ENCODE measurements at places on chromosomes 13 and 19. TPM values are rescaled to one million over a fixed set of nuclear protein-coding genes. Genes with fewer than 3 reads are reported as not detected.
A peak's percentile ranks its signal among the peaks of the same experiment; 100 is the strongest.

GRCh38 chr13:45623516-45624090 lies 8.1 kb upstream of the ERICH6B start:
- DNase-seq, result no peak

GRCh38 chr13:114315074-114315785 lies 927 bp downstream of the CHAMP1 start:
- DNase-seq, result peak; percentile 24

GRCh38 chr19:9165261-9165660 lies 13.5 kb upstream of the OR7D2 start:
- no peak for DNase-seq

DNA sequence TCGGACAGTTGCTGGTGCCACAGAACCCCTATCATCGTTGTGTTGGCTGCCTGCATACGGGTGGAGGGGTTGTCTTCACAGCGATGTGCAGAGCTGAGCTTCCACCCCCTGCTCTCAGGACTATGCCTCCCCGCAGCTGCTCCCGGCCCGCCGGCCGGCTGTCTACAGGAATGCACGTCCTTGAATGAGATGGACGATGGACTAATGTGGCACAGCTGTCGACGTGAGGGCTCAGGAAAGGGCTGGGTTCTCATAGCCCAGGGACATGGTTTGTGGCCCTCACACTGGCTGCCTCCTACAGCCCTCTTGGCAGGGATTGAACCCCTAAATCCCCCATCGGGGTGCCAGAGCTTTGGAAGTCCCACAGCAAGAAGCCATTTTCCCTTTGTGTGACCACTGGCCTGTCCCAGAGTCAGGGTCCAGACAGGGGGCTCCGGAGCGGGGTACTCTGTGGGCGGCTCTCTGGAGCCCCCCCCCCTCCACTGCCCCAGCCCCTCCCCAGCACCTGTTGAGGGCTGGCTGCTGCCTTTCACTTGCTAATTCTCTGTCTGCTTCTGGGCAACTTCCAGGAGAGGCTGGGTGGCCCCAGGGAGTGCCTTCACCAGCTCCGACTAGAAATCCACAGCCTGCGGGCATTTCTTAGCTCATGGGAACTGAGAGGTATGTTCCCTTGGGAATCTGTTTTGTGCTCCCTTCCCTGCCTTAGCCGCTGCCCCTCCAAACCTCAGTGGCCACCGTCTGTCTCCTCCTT lies 40.2 kb downstream of the TSSK6 start:
- no peak for DNase-seq

GRCh38 chr13:40127476-40127875 lies 472.0 kb downstream of the COG6 start:
- no peak for DNase-seq

The MATK gene
- total RNA-seq, result 12.7 TPM

The BEST2 gene
- total RNA-seq, result not detected

Data from activated naive CD4-positive, alpha-beta T cell treated with anti-CD3 and anti-CD28 coated beads for 36 hours (primary cell).